H4 (cell line): ENCODE measurements at places on chromosomes 7 and 10. TPM values are rescaled to one million over a fixed set of nuclear protein-coding genes. Genes with fewer than 3 reads are reported as not detected.

DNA sequence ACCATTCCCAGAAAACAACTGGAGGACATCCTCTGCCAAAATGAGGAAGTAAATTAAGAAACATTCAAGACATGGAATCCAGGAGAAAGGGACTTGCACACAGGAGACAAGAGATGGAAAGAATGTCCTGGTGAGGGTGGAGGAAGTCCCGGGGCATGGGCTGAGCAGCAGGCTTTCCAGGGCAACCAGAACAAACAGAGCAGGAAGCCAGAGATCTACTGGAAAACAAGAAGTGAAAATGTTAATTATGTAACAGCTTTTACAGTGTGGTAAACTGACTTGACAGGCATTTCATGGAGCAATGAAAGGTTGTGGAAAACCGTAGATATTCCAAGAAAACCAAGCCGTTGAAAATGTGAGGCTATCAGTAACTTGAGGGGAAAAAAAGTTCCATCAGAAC is 55.2 kb upstream of the ZNF746 start:
- DNase-seq: no peak

- no peak for DNase-seq
Observed at GRCh38 chr10:63675171-63675570, 154.0 kb downstream of the REEP3 start.

GRCh38 chr10:24953675-24954074 is 1.3 kb upstream of the PRTFDC1 start:
- DNase-seq: no peak

DNA sequence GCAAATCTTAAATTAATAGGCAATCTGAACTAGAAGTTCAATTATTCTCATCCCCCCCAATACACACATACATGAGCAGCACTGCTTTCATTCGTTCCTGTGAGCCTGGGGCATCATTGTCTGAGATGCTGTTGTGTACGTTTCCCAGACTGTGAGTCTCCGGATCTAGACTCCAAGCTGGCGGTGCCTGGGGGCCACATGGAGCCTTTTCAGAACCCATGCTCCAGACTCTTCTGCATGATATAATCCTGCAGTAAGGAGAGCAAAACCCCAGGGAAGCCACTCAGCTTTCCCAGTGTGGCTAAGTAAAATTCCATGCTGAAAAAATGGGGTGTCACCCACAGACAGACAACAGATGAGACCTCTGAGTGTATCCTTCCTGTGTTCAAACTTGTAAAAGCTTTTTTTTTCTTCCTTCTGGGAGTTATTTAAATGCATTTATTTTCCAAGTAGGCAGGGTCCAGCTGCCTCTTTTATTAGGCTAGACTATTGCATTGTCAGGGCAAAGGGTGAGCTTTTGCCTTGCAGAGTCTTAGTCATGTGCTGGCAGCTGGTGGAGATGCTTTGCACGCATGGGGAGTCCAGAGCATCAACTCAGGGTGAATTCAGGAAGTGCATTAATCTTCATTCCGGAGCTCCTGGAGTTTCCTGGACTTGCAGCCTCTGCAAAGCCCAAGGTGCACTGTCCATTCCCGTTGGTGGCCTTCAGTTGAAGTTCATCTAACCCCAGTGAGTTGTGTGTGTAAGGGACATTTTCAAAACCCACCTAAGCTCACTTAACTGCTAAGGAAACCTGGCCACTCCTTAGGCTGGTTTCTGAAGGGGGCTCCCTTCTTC is 185.7 kb upstream of the ADO start:
- DNase-seq: peak; percentile 84

GPR37 gene
- 0.95 and 2.1 TPM in 2 replicates for total RNA-seq

AKR1C3 gene
- 80.8 and 92.2 TPM in 2 replicates for total RNA-seq

DNA sequence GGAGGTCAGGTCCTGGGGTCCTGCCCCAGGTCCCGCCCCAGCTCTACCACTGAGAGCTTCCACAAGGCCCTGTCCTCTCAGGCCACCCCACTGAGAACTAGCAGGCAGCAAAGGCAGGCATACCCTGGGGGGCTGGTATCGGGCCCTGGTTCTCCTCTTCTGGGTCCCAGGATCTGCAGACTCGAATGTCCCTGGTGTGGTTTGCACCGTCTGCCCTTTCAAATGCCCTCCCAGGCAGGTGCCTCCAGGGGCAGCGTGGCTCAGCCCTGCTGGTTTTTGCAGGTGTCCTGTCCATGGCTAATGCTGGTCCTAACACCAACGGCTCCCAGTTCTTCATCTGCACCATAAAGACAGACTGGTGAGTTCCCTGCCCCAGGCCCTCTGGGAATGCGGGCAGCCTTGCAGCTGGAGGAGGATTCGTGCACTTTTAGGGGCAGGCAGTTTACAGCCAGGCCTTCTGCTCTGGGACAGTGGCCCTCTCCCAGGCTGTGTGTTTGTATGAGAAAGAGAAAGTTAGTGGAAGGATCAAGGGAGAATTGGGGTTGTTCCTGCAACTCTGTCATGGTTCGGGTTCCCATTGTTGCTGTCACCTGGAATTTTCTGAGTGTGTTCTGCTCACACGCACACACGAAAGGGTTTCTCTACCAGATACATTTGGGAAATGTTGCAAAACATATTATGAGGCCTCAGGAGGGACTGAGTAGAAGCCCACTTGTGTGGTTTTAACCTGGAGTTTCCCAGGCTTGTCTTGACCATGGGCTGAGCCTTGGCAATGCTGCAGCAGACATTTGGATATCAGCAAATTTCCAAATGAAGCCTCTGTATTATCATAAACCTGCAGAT is 5.0 kb downstream of the PPIF start:
- DNase-seq: no peak

DNA sequence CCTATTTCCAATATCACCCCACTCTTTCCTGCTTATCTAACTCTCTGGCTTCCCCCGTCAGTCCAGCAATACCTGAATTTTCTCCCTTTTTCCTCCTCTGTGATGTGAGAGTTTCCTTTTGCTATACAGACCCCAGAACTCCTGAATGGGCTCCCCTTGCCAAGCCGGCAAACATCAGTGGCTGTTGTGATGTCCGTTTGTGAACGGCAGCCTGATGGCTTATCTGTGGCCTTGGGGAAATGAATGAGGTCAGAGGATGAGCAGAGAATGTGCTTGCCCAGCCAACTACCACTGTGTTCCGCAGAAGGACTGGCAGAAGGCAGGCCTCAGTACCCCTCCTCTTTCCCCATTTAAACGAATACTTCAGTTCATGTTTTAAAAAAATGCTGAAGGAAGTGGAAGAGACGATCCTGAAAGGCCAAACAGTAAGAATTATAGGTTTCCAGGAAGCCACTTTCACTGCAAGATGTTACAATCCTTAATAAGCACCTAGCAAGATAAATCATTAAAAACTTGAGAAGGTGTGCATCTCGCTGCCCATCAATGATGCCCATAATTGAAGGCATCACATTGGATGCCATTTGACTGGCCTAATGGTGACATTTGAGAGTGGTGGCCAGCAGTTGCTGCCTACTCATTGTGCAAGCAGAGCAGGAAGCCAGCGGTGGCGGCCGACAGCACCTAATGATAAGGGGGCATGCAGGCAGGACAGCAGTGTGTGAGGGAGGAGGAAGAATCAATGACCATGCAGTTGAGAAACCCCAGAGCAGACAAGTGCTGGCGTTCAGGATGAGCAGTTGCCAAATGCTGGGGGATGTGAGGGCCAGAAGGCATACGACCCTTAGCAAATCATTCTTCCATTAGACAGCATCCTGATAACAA is 31.5 kb downstream of the SLC18A2 start:
- no peak for DNase-seq

DNA sequence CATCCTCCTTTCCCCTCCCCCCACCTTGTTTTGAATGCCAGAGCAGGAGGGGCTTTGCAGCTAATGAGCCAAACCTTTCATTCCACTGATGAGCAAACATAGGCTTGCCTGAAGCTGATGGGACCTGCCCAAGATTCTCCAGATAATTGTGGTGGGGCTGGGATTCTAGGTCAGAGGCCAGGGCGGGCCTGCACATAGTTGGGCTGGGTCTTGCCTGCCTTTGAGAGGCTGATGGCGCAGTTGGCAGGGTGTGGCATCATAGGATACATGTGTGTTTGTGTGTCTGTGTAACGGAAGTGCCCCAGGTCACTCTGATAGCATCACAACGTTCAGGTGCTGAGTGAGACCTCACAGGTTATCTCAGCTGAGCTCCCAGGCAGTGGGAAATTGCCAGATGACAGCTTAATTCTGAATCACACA is 22.9 kb downstream of the BTBD16 start:
- no peak for DNase-seq

GRCh38 chr7:74116356-74116755 is 32.8 kb downstream of the LIMK1 start:
- no peak for DNase-seq
